Activated CD4-positive, alpha-beta T cell treated with anti-CD3 and anti-CD28 coated beads for 4 hours (primary cell): ENCODE measurements at places on chromosomes 5 and 9.

DNA sequence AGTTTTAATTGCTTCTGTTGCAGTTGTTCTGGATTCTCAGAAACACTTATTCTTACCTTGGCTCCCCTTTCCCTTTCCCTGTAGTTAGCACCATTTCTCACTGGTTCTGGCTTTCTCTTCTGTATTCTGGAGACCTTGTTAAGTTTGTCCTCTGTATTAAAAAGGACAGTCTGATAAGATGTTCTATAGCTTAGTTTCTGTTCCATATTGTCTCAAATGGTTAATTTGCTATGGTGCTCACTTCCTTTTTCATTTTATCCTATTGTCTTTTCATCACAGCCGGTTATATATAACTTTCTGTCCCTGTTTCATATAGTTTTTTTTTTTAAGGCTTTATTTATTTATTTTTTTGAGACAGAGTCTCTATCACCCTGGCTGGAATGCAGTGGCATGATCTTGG is 41.4 kb upstream of the KIAA1958 start:
- DNase-seq, result no peak

- no peak for DNase-seq
These were observed 24.7 kb upstream of the TNFSF8 start for GRCh38 chr9:114954956-114955582.

GRCh38 chr9:125986966-125987365 is 239.8 kb downstream of the PBX3 start:
- DNase-seq, result no peak

DNA sequence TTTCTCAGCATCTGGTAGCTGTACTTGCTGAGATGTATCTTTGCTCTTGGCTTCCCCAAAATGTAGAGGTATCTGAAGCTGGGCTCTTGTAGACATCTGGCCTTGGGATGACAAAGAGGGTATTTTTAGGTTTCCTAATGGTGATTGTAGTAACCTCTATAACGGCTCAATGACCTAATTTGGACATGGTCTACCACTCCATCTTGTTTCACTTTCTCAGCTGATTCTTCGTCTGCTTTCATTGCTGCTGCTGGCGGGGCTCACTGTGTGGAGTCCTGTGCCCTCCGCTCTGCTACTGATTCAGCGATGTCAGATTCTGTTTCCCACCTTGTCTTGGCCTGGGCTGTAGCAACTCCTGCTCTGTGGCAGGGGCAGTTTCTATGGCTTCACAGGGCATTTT is 12.7 kb upstream of the MARCHF11 start:
- DNase-seq, result no peak

- no peak for DNase-seq
These were observed 66.7 kb upstream of the XPA start for GRCh38 chr9:97763874-97764273.
